Pulmonary artery endothelial cell (primary cell): ENCODE measurements at places on chromosomes 1 and 21. TPM values are rescaled to one million over a fixed set of nuclear protein-coding genes. Genes with fewer than 3 reads are reported as not detected.

The TMEM50B gene
- total RNA-seq, result 20.5 and 28.1 TPM in 2 replicates

The SLAMF6 gene
- not detected in 2 replicates for total RNA-seq

The C1orf141 gene
- not detected in 2 replicates for total RNA-seq

The NR5A2 gene
- 2.6 and 21.5 TPM in 2 replicates for total RNA-seq

The THEM5 gene
- total RNA-seq, result not detected in 2 replicates

The SLC44A3 gene
- total RNA-seq, result 0.20 and 1.2 TPM in 2 replicates

The SNRNP40 gene
- total RNA-seq, result 210 and 251 TPM in 2 replicates

The SH2D5 gene
- total RNA-seq, result 1.4 and 3.4 TPM in 2 replicates

The NUDT4B gene
- total RNA-seq, result 21.8 and 50.6 TPM in 2 replicates

The ALG14 gene
- total RNA-seq, result 2.8 and 3.4 TPM in 2 replicates

The FAM151A gene
- not detected in 2 replicates for total RNA-seq

The CFHR2 gene
- not detected in 2 replicates for total RNA-seq

The LAPTM5 gene
- total RNA-seq, result 4.0 and 12.0 TPM in 2 replicates

The VCAM1 gene
- total RNA-seq, result 13.8 and 37.1 TPM in 2 replicates

The FOXO6 gene
- total RNA-seq, result 0.14 and 0.53 TPM in 2 replicates

The SMYD3 gene
- 26.7 and 26.8 TPM in 2 replicates for total RNA-seq

The C8A gene
- total RNA-seq, result not detected in 2 replicates

The SELP gene
- total RNA-seq, result 1.8 and 3.3 TPM in 2 replicates

The GPR3 gene
- total RNA-seq, result 0.49 and 0.86 TPM in 2 replicates

The RNU1-4 gene
- under 0.01 TPM in 2 replicates for total RNA-seq

The LMOD1 gene
- under 0.01 and 0.07 TPM in 2 replicates for total RNA-seq
